NCI-H460 (cell line): ENCODE measurements at places on chromosomes 3 and 15.

GRCh38 chr3:133467780-133468179 lies 67.9 kb downstream of the BFSP2 start:
- no peak for DNase-seq

DNA sequence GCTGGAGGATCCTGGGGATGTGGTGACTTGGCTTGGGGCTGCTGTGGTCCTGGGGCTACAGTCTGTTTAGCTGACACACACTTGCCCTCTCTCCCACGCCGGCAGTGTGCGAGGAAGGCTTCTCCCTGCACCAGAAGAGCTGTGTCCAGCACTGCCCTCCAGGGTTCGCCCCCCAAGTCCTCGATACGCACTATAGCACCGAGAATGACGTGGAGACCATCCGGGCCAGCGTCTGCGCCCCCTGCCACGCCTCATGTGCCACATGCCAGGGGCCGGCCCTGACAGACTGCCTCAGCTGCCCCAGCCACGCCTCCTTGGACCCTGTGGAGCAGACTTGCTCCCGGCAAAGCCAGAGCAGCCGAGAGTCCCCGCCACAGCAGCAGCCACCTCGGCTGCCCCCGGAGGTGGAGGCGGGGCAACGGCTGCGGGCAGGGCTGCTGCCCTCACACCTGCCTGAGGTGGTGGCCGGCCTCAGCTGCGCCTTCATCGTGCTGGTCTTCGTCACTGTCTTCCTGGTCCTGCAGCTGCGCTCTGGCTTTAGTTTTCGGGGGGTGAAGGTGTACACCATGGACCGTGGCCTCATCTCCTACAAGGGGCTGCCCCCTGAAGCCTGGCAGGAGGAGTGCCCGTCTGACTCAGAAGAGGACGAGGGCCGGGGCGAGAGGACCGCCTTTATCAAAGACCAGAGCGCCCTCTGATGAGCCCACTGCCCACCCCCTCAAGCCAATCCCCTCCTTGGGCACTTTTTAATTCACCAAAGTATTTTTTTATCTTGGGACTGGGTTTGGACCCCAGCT lies 2.9 kb upstream of the FES start:
- DNase-seq = no peak

DNA sequence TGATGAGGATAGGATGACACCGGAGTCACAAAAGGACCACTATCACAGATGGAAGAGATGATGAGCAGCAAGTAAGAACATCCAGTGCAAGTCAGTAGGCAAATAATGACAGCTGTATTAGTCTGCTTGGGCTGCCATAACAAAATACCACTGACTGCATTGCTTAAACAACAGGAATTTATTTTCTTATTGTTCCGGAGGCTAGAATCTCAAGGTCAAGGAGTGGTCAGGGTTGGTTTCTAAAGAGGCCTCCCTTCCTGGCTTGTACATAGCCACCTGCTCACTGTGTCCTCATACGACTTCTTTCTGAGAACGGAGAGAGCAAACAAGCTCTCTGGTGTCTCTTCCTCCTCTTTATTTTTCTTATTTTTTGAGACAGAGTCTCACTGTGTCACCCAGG lies 380.7 kb downstream of the PLOD2 start:
- DNase-seq = no peak

GRCh38 chr3:53038679-53039375 lies 7.0 kb downstream of the SFMBT1 start:
- DNase-seq = no peak

DNA sequence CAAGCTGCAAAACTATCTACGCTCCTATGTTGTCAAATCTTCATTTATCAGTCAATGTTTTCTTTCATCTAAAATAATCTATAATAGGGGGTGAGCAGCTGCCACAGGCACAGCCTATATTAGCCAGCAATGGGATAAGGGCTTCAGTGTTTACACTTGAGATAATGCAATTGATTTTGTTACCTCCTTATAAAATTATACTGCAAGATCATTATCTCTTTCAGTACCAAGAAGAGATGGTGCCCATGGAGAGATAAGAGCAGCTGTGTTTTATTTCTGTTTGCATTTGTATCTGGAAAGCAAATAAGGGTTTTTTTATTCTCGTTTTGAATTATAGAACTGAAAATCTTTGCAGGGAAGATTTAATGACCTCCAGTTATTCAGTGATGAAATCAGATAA lies 68.9 kb downstream of the PLD1 start:
- no peak for DNase-seq

GRCh38 chr3:98702166-98702565 lies 61.0 kb upstream of the ST3GAL6 start:
- DNase-seq = no peak

- DNase-seq = no peak
Observed at GRCh38 chr15:39301589-39301999, 279.3 kb upstream of the THBS1 start.

DNA sequence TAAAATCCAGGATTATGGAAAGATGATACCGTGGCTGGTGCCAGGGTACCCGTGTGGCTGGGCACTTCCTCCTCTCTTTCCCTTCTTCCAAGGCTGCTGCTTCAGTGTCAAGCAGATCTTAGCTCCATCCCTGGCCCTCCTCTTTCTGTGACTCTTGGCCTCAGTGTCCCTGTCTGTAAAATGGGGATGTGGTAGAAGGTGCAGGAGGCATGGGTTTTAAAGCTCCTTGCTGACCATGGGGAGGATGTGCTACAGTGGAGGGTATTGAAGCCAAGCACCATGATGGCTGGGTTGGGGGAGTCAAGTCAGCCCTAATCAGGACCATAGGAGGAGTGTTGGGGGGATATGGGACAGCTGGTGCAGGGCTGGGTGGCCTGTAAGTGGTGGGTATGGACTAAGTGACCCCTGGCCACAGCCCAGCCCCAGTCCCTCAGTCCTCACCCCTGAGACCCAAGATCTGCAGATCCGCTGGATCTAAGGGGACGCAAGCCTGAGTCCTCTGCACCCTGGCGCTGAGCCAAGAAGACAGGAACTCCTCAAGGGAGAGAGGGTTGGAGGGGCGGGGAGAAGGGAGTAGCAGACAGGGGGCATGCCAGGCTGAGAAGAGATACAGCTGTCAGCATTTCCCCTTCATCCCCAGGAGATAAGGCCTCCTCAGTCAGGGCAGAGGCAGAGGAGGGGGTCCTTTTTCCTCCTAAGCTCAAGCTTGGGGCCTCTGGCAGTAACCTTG lies 12.0 kb downstream of the PTH1R start:
- no peak for DNase-seq

DNA sequence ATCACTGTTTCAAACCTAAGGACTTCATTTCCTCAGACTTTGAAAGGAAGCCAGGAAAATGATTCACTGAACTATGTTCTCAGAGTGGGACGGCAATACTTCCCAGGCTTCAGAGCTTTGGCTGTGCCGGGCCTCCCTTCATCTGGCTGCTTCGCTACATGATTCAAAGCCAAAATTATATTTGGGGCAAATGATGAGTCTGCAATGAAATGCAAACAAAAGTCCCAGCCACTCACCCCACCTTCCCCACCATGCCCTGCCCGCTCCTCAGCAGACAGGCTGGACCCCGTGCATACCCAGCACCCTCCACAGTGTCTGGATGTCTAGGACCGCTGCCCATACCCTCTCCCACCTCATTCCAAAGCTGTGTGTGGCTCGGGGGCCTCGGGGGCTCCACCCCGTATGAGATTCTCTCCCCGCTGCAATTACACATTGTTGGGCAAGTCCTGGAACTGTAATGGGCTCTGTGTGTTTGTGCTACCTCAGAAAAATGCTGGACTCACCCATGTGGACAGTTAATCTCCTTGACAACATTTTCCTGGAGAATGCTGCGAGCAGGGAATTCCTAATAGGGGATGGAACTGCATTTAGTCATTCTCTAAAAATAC lies 32.2 kb downstream of the ATP10A start:
- DNase-seq = no peak
